NCI-H2171 (cell line): ENCODE measurements at places on chromosomes 2 and 18.

DNA sequence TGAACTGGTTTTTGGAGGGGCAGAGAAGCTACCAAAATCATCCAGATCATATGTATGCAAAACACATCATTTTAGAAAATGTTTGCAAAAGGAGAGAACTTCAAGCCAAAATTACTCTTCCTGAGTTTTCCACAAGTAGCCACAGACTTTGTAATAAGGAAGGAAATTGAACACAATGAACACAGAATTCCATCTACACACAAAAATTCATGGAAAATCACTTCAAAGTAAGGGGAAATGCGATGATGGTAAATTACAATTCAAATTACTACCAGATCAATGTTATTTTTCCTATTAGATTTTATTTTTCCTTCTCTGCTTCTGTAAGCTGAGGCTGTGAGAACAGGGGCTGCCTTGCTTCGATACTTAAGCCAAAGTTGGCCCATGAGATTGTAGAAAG, 172.1 kb upstream of the ARL4C start:
- DNase-seq = no peak

GRCh38 chr2:227616631-227617030, 667 bp upstream of the SCYGR4 start:
- DNase-seq = no peak

DNA sequence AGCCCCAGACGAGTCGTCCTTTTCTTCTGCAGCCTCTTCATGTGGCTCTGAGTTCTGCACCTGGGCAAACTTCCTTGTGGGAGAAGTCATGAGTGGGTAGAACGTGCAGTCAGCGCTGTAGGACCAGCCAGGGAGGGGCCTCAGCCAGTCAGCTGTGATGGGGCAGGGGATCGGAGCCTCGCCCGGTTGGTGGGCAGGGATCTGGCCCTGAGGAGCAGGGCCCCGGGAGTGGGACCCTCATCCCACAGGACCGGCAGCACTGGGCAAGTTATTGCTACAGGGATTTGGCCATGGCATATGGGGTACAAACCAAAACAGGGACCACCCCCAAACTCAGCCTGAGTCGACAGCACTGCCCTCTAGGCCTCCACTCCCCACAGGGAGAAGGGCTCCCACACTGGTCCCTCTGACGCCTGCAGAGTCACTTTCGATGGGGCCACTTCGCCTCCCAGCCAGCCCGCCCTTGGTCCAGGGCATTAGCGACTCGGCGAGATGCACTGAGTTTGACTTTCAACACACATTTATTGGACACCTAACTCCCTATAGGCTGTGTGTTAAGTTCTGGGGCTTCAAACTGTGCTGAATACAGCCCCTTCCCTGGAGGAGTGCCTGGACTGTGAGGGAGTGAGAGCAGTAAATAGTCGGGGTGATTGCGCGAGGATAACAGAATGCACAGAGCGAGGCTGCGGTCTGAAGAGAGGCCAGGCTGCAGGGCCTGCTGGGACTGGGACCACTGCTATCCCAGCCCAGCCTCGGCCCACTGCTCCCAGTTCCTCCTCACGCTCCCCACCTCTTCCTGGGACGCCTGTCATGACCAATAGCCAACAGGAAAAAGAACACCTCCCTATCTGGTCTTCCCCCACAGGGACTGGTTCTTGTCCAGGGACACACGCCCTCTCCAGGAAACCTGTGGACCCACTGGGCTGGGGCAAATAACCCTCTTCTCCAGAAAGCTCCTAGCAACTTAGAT, 55.9 kb downstream of the SDC1 start:
- DNase-seq = no peak

- no peak for DNase-seq
Observed at GRCh38 chr2:26118682-26119081, 54.2 kb upstream of the GAREM2 start.

DNA sequence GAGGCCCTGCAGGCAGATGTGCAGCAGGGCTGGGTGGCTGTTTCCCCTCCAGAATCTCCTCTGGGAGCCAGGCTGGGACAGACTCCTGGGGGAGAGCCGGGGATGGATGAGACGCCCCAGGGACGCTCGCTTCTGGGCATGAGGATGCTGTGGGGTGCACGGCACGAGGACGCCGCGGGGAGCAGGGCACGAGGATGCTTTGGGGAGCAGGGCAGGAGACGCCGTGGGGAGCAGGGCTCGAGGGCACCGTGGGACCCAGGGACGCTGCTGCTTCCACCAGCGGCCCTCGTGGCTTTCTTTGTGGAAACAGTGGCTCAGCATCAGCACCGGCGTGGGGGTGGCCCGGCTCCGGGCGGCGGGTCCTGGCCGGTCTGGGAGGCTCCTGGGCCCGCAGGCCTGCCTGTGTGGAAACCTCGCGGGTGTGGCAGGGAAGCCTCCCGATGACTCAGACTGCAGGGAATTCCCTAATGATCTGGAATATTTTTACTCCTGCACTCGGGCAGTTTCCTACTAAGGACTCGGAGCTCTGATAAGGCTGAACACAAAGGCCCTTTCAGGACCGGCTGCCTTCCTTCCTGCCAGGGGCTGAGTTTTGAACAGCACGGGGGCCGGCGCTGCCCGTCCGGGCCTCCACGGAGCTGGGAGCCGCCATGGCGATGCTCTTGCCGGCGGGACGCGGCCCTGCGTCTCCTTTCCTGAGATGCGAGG, 62.6 kb downstream of the NFATC1 start:
- DNase-seq = no peak

- no peak for DNase-seq
Observed at GRCh38 chr18:55794288-55795052, 206.5 kb upstream of the TCF4 start.

DNA sequence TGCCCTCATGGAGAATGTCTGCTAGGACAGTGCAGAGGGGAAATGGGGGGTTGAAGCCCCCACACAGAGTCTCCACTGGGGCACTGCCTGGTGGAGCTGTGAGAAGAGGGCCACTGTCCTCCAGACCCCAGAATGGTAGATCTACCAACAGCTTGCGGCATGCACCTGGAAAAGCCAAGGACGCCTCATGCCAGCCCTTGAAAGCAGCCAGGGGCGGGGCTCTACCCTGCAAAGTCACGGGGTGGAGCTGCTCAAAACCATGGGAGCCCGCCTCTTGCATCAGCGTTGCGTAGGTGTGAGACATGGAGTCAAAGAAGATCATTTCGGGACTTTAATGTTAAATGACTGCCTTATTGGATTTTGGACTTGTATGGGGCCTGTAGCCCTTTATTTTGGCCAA, 157.6 kb downstream of the DSEL start:
- no peak for DNase-seq

DNA sequence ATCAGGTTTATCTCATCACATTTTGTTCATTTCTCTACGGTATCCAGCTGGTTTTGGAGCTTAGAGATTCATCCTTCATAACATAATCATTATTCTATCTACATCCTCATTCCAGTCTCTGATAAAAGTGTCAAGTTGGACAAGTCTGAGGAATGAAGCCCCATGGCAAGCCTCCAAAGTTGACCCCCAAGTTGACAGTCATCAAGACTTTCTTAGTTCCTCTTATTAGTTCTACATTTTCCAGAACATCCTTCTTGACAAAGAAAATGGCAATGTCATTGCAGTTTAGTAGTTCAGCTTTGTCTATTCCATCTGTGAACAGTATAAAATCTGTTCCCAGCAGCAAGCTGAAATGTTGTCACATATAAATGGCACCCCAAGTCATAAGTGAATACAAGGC, 4.5 kb upstream of the TMSB10 start:
- DNase-seq = no peak

DNA sequence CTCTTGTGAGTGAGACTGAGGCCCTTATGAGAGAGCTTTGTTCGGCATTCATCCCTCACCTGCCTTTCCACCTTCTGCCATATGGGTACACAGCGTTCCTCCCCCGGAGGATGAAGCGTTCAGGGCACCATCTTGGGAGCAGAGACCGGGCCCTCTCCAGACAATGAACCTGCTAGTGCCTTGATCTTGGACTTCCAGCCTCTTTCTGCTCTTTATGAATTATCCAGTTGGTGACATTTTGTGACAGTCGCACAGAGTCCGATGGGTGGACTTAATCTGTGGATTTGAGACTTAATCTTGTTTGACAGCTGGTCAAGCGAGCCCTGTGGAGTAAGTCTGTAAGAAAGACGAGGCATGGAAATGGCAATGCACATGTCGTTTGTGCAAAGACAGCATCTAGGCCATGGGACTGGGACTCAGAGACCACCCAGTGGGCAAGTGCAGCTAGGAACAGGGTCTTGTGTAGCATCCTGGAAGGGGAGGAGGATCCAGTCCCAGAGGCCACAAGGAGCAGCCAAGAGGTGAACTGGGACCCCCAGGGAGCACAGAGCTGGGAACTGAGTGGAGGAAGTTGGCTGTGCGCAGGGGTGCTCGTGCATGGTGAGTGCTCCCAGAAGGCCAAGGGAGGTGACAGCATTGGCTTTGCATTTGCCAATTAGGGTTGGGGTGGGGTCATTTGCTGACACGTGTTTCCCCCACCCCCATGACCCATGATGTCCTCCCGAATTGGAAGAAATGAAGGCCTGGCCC, 69.5 kb upstream of the HDAC4 start:
- DNase-seq = no peak
